Hematopoietic multipotent progenitor cell (in vitro differentiated cells): ENCODE measurements at places on chromosomes 12 and 14.

DNA sequence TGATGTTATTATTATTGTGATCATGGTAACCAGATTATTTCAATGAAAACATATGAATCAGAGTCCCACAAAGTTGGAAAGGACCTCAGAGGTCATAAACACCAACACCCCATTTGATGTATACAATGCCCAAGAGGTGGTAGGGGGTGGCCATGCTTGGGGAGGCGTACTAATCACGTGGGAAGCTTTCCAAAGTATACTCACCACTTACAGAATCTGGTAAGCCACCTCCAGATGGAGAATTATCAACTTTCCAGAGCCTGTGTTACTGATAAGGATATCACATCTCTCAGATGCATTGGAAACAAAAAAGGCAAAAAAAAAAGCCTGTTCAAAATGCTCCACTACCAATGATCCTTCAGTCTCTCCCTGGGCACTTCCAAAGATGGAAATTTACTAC is 8.4 kb downstream of the DAD1 start:
- no peak for DNase-seq

- DNase-seq, result no peak
Measured at GRCh38 chr14:48526307-48526706, 850.9 kb upstream of the MDGA2 start.

DNA sequence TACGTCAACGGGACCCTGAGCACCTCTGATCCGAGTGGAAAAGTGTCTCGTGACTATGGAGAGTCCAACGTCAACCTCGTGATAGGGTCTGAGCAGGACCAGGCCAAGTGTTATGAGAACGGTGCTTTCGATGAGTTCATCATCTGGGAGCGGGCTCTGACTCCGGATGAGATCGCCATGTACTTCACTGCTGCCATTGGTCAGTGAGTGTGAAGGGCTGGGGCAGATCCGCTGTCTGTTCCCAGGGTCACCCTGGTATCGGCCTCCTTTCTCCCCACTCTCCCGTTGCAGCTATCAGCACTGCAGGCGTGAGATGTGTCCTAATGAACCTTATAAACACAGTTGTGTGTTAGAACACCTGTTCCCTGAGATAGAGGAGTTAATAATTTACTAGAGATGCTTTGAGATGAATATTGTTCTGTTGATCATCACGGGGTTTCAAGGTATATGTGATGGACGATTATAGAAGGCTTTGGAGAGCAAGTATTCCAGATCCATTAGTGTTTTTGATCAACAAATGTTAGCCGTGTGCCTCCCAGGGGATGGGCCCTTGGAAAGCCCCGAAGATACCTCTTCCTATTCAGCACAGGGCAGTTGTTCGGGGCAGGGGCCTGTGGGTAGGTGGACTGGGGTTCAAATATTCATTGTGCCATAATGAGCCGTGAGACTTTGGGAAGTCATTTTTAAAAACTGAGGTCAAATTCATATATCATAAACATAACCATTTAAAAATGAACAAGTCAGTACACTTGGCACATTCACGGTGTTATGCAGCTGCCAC is 33.6 kb downstream of the ADGRD1 start:
- DNase-seq, result no peak

- no peak for DNase-seq
Measured at GRCh38 chr12:4420138-4420670, 25.4 kb downstream of the FGF6 start.

DNA sequence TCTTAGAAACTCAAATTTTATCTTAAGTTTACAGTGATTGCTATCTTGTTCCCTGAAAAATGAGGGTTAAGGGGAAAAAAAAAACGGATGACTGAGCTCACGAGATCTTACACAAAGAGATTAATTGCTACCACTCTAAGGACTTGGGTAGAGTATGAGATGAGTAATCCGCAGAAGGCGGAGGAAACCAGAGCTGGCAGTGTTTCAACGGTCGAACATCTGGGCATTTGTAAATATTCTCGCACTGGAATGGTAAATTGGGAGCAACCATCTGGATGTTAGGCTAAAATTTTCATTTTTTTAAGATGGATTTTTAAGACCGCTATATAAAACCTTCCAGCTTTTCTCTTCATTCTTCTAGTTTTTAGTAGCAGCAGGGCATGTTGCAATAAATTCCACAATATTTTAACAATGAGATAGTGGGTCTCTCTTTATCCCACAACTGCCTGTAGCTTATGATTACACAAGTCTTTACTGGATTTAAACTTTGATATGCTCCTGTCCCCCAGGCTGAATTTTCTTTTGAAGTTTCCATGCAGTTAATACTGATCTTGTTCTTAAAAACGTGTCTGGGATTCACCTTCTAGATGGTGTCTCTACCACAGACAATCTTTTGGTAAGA is 1324.1 kb downstream of the AACS start:
- DNase-seq, result no peak

DNA sequence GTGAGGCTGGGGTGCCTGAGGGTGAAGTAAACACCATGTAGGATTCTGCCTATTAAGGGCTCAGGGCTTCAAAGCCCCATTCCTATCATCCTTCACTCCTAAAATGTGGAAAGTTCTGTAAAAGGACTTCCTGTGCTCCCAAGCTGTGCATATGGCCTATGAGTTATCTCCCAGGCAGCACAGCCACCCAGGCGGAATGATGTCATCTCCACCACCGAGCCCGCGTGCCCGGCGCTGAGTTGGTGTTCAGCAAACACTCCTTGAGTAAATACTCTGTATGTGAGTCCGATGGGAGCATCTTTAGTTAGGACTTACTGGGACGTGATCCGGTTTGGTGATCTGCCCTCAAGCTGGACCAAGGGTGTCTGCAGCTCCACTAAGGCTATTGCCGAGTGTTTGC is 437.3 kb downstream of the MED13L start:
- DNase-seq, result no peak

- no peak for DNase-seq
Measured at GRCh38 chr12:28086521-28087155, 103.6 kb upstream of the CCDC91 start.

DNA sequence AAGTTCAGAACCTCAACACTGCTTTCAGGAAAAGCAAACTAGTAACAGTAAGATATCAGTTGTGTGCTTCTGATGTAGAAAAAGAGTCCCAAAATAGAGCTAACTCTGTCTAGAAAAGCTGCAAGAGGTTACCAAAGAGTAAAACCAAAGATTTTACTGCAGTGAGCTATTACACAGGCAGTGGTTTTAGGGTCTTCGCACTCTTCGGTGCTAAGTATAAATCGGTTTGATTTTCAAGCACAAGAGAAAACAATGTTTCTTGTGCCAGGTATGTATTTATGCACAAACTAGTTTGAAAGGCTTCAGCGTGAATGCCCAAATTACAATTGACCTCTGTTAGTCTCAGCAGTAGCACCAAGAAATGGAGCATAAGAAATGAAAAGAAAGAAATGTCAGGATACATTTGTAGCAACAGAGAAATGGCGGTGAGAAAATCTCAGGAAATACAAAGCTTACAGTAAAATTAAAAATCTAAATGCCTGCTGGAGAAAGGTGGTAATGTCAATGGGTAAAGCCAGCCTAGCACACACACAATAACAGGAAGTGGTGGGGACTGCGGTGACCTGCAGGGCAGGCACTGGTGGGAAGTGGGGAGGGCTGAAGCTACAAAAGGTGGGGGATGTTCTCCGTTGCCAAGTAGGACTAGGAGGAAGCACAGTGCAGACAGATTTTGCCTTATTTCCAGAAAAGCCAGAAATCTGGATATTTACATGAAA is 18.0 kb upstream of the DYRK2 start:
- peak; percentile 69 for DNase-seq

- no peak for DNase-seq
Measured at GRCh38 chr12:118512669-118513068, 136.3 kb downstream of the SUDS3 start.

GRCh38 chr12:92574051-92574783 is 128.6 kb upstream of the PLEKHG7 start:
- peak; percentile 15 for DNase-seq

DNA sequence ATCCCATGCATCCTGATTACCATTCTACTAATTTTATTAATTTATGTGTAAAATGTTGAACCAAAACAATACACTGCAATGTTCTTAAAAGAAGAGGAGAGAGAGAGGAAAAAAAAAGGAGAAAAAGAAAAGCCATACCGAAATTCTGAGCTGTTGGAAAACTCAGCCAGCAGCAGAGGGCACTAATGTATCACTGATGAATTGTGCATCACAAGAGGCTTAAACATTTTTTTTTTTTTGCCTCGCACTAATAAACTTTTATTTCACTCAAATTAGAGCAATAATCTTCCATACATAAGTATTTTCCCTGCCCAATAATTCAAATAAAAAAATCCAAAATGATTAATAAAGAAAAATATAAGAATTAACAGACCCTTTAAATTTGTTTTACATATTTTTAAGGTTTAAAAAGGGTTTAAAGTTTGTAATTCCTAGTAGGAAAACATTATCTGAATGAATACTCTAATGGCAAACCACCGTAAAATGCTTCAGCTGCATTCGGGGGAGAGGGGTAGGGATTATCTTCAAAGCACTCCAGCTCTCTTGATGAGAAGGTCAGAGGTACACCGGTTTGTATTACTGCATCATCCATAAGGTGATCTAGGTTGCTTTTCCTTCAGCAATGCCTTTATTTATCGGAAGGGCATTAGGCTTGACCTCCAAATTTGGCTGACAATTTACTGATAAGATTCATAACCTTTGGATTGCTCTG is 41.9 kb downstream of the ATP23 start:
- DNase-seq, result no peak

- no peak for DNase-seq
Measured at GRCh38 chr14:86780876-86781510, 1212.0 kb downstream of the GALC start.
